Right ventricle myocardium superior (tissue), 1 donor: ENCODE measurements at places on chromosomes 2 and 18. TPM values are rescaled to one million over a fixed set of nuclear protein-coding genes. Genes with fewer than 3 reads are reported as not detected.
A peak's percentile ranks its signal among the peaks of the same experiment; 100 is the strongest.

VIL1 gene
- not detected for total RNA-seq

KCNG2 gene
- total RNA-seq: not detected

GATA6 gene
- total RNA-seq: 56.0 TPM

CD8A gene
- 0.51 TPM for total RNA-seq

ECEL1 gene
- not detected for total RNA-seq

HTR2B gene
- 0.24 TPM for total RNA-seq

SLC35F6 gene
- total RNA-seq: 18.3 TPM

SLC16A14 gene
- total RNA-seq: 3.0 TPM

DNA sequence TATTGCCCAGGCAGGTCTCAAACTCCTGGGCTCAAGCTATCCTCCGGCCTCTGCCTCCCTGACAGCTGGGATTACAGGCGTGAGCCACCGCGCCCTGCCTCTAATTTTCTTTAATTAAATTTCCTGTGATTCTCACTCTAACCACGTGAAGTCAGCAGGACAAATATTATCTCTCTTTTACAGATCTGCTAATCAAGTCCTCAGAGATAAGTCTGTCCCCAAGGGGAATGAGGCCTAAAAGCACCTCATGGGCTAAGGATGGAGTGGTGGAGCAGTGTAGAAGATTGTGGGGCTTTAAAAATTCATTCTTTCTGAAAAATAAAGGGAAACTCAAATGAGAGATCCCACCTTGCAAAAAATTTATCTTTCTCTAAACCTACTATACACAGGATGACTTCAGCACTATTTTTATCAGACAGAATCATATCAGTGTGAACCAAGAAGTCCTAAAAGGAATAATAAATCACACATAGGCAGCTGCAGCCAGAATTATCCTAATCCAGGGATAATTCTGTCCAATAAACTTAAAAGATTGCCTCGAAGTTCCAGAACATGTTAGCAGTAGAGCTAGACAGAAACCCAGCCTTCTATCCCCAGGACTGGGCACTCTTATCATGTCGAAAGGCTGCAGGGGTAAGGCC, 38.3 kb upstream of the BMPR2 start:
- DNase-seq: no peak

GRCh38 chr18:49584394-49584793, 22.5 kb downstream of the LIPG start:
- DNase-seq: no peak

GRCh38 chr18:76491776-76492668, 3.0 kb downstream of the ZNF516 start:
- peak; percentile 62 for DNase-seq

DNA sequence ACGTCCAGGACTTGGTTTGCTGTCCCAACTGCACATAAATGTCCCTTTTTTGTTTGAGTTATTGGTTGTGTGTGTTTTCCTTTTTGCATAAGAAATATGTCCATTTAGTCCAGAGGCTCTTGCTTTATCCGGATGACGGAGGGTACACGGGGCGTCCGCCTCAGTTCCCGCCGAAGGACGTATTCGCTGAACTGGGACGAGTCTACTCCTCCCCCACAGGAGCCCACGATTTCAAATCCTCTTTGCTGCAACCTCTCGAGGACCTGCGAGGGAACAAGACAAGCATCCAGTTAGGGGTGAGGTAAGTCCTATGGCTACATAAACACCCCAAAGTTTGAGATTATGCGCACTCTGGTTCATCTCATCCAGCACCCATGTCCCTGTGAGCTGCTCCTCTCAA, 92.7 kb downstream of the KCTD1 start:
- no peak for DNase-seq

- DNase-seq: peak; percentile 55
Observed at GRCh38 chr2:27185331-27186026, 26.4 kb upstream of the ATRAID start.

DNA sequence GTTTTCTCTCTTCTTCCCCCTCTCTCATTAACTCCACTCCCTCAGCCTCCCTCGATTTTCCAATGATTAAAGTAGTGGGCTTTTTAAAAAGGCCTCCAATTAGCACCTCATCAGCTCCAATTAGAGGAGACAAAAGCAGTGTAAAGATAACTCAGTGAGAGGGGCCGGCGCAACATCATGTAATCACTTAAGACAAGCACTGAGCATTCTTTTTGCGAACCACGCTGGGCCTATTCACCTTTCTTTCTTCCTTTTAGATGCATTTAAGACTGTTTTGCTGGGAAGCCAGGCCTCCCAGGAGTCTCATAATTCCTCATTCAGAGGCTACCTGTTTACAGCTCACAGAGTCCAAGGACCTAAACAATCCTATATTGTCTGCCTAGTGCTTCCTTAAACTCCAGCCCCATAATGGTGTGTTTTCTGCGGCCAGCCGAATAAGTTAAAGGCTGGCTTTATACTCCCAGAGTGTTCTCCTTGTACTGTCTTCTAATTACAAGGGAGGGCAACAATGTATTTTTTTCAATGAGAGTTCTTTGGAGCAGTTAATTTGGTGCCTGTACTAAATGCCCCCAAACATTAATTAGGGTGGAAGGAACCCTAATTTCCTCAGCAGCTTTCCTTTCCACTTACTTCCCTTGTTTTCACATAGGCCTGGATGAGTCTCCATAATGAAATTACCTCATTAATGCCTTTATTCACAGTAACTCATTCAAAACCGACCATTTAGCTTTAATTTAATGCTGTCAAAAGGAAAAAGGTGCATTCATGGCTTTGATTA, 28.0 kb upstream of the LMAN1 start:
- DNase-seq: no peak

GRCh38 chr18:72871091-72871490, 3.3 kb upstream of the NETO1 start:
- DNase-seq: no peak

GRCh38 chr2:170770606-170771420, 635 bp downstream of the ERICH2 start:
- DNase-seq: peak; percentile 86

DNA sequence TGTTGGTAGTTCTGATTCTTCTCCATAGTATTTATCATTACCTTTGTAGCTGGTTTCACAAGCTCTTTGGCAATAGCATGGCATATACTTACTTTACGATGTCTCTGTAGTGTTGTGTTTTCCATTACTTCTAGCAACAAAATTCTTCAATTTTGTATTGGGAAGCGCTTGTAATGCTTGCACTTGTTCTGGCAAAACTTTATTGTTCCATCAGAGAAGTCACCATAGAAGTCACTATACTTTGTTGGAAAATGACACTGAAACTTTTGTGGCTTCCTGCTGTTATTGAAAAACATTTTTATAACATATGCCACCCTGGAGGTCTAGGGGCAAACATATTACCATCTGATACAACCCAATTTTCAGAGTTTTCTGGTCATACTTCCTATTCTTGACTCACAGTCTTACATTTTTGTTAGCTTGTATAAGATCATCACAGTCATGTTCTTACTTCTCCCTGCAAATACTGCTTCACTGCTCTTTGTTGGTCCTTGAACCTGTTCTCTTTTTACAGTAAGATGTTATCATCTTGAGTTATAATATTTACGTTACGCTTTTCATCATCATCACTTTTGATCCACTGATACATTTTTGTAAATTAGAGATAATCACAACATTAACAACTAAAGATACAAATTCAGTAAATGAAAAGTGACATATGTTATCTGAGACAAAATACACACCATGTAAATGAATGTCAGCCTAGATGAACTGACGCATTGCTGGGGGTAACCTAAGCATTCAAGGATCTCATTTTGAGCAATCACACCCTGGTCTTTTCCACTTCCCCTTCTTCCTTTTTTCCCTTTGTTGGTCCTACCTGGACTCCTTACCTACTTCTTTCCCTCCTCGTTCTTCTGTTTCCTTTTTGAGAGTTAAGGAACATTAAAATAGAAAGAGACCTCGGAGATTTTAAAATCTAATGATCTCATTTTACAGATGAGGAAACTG, 33.3 kb upstream of the CXCR4 start:
- DNase-seq: no peak

DNA sequence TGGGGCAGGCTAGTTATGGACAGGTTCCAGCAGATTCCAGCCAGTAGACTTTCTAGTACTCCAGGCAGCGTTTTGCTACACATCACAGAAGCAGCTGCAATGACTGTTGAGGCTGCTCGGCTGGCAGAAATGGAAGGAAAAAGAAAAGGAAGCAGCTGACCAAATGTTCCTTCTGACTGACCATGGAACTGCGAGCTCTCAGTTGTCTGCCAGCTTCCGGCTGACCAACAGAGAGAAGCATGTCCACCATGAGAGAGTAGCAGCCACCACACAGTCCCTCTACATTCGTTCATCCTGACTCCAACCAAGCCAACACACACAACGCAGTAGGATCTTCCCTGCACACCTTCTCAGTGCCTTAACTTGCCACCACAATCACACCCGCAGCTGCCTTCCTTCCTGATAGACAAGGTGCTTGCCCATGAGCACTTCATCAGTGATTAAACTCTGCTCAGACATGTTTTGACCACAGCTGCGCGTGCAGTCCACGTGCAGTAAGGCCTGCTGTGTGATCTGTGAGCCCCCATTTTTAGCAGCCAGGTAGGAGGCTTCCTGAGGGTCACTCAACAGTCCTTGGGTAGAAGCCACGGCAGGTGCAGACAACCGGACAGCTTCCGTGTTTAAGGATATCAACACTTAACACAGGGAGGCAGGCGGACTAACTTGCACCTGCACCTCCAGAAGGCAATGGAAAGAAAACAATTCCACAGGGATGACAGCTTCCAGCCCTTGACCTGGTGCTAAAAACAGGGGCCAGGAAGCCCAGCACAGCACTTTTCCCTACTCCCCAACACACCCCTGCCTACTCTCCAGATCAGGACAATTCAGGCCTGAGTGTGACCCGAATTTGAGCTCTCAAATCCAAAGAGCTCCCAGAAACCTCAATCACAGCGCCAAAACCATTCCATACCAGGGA, 996 bp downstream of the TGFBRAP1 start:
- DNase-seq: peak; percentile 50

DNA sequence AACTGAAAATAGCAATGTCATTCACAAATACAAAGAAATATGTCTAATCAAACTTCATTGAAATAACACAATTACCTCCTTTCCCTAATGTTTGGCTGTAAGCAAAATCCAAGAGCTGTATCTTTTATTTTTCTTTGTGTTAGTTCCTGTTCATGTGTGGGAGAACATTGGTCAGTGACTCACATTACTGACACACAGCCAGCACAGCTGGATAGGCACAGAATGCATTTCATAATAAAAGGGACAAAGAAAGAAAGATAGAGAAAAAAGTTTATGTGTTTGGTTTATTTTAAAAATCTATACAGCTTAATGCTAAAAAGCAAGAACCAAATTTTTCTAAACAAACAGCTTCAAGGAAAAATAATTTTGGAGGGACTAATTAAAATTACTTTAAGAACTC, 185.6 kb upstream of the COL3A1 start:
- peak; percentile 63 for DNase-seq

- DNase-seq: no peak
Observed at GRCh38 chr2:108169982-108170625, 69.7 kb upstream of the SULT1C3 start.

DNA sequence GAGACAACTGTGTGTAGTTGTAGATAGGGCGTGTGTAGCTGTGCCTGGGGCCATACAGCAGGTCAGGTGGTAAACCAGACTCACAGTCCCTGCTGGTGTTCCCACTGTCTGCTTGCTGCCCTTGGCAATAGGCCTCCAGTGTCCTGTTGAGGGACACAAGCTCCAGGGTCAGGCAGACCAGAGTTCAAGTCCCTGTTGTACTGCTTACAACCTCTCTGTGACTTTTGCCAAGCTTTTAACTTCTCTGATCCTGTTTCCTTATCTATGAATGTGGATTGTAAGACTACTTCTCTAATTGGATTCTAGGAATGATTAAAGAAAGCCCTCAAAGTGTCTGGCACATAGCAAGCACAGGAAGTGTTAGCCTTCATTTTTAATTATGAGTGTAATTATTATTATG, 68.6 kb downstream of the MERTK start:
- no peak for DNase-seq

DNA sequence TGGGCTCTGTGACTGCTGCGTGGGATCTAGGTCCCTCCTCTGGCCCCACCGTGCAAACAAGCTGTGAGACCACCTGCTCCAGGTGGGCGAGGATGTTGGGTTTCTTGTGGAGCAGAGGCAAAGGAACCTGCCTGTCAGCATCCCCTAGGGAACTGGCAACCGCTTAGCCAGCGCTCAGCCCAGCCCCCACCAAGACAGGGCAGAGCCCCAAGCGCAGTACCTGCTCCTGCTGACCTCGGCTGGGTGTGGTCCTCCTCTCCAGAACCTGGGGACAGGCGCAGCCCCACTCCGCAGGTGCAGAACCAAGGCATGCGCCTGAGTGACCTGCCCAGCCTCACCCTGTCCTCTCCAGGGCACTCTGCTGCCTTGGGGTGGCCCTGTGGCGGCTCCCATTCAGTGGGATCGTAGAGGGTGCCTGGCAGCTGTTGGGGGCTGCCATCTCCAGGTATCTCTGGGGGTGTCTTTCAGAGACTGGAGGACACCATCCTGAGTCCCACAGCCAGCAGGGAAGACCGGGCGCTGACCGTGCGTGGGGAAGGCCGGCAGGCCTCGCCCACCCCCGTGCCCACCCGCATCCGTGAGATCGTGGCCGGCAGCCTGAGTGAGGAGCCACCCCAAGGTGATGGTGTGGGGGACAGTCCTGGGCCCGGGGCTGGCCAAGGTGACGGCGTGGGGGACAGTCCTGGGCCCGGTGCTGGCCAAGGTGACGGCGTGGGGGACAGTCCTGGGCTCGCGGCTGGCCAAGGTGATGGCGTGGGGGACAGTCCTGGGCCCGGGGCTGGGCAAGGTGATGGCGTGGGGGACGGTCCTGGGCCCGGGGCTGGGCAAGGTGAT, 12.3 kb downstream of the CROCC2 start:
- peak; percentile 35 for DNase-seq

DNA sequence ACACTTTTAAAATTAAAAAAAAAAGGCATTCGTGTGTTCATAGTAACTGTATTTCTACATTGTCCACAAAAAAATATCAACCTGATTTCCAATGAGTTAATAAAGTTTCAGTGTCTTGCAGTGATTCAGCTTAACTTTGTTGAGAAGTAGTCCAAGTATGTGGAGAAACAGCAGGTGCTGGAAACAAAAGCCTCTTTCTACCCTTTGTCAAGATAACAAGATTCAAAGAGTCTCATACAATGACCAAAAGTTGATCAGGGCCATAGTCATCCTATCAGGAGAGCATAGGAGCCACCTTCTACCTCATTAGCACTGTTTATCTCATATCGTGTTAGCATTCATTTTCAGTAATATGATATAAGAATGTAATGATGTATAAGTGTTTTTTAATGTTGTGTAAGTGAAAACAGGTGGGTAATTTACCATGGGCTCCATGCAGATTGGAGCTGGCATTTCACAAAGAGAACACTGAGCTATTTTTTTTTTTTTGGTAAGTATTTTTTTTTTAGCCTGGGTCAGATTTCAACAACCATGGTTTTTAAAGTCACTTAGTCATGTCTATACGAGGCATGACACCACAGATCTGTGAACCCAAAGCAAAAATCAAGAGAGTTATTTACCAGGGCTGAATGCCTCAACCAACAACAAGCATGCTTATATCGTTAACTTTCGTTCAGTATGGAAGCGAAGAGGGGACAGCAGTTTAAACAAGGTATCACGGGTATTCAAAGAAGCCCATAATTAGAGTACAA, 165.0 kb upstream of the ZNF521 start:
- no peak for DNase-seq

GRCh38 chr2:103123516-103123915, 361.7 kb downstream of the TMEM182 start:
- no peak for DNase-seq

GRCh38 chr18:39788383-39788782, 2166.7 kb upstream of the PIK3C3 start:
- no peak for DNase-seq
